Activated naive CD4-positive, alpha-beta T cell (primary cell): ENCODE measurements at places on chromosomes 3 and 15.

GRCh38 chr15:71792521-71792920, 17.8 kb upstream of the NR2E3 start:
- no peak for DNase-seq

GRCh38 chr3:13590841-13591520, 42.1 kb downstream of the FBLN2 start:
- no peak for DNase-seq

DNA sequence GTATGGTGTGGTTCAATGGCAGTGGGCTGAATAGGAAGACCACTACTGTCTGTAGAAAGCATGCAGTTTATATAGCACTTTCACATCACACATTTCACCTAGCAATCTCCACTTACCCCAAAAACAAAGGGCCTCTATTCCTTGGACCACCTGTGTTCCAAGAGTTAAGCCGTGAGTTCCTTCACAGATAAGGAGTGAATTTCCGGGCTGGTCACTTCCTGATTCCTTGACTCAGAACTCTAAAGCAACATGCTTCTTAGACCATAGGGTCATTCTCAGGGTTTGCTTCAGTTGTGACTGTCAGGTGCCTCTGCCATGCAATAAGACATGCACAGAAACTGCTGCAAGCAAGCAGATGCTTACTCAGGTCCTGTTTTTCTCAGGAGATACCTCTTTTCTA, 588.5 kb upstream of the TGFBR2 start:
- DNase-seq, result no peak

DNA sequence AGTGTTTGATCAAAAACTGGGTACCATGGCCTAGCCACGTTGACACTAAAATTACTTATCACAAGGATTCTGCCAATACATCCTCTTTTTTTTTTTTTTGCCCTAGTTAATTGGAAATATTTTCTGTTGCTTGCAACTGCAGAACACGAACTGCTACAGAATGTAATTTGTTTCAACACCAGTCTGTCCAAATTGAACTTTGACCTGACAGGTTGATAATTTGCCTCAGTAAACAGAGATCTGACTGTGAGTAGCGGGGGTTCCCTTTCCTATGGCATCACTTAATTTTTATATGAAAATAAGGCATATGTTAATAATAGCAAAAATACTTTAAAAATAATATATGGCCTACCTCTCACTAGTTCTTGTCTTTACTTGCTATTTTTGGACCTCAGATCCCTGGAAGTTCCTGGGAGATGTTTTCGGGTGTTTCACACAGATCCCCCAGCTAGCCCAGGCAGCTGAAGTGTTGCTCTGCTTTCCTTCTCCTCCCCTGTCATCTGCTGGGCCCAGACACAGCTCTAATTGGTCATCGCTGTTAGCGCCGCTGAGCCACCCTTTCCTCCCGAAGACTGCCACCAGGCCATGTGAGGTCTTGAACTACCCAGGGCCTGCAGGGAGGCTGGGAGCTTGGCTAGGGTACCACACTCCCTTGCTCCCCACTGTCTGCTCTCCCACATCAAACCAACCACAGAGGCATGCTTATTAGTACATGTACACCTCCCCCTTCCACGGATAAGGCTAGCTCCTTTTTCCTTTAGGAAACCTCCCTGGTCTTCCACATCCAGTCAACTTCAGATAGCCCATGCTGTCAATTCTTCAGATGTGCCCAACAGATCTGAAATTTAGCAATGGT, 89.8 kb upstream of the RNF7 start:
- no peak for DNase-seq

- no peak for DNase-seq
Measured at GRCh38 chr3:58776231-58776630, 109.7 kb upstream of the FAM3D start.

GRCh38 chr15:98009971-98010370, 49.5 kb downstream of the ARRDC4 start:
- no peak for DNase-seq

DNA sequence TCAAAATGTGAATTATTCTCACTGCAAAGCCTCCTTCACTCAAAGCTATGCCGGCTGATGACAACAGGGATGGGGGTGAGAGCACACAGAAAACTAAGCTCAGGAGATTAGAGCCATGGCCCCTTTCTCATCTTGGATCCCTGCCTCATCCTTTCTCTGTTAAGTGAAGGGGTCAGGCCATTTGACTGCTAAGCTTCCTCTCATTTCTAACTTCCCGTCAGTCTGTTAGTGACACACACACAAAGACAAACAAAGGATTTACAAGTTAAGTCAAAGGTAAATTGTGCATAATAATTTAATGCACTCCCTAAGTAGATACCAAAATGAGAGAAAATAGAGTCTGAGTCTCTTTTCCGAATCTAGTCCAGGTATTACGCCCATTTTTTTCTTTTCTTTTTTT, 1.2 kb downstream of the SS18L2 start:
- DNase-seq, result no peak

- no peak for DNase-seq
Measured at GRCh38 chr15:88032787-88033186, 223.8 kb downstream of the NTRK3 start.

- DNase-seq, result no peak
Measured at GRCh38 chr3:155658006-155658405, 86.9 kb downstream of the PLCH1 start.

DNA sequence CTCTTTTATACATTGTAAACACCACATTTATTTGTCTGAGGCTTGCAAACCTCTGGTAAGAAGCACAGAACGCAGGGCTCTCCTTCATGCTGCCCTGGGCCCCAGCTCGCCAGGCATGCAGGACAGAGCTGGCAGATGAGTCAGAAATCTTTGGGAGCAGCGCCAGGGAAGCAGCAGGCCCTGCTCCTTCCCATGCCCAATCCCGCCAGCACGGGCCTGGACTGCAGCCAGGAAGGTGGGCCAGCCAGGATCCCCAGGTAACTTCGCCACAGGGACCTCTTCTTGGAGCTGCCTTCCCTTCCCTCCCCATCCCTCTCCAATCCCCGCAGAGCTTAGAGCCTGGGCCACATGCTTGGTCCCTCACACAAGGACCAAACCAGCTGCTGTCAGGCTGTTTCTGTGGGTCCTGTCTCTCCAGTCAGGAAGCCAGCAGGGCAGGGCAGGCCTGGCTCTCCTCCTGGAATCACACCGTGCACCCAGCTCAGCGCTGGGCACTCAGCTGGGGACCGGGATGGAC, 8.8 kb downstream of the STOML1 start:
- DNase-seq, result no peak

DNA sequence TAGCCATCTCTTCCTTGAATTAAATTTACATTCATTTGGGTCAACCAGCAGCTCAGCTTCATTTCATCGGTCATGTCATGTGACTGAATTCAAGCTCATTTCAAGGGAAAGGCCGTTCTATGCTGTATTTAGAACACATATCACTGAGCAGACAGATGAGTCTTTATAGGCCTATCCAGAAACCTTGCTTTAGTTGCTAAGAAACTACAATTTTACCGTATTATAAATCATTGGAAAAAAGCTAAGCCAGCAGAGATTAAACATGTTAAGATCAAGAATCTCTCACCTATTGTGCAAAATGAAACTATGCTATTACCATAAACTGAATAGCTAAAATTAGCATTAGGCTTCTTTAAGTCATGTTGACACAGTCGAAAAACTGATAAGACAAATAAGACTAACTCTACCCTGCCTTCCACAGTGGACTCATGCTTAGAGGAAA, 2.2 kb downstream of the NPTN start:
- DNase-seq, result no peak

- no peak for DNase-seq
Measured at GRCh38 chr3:67245545-67245944, 247.4 kb downstream of the KBTBD8 start.

DNA sequence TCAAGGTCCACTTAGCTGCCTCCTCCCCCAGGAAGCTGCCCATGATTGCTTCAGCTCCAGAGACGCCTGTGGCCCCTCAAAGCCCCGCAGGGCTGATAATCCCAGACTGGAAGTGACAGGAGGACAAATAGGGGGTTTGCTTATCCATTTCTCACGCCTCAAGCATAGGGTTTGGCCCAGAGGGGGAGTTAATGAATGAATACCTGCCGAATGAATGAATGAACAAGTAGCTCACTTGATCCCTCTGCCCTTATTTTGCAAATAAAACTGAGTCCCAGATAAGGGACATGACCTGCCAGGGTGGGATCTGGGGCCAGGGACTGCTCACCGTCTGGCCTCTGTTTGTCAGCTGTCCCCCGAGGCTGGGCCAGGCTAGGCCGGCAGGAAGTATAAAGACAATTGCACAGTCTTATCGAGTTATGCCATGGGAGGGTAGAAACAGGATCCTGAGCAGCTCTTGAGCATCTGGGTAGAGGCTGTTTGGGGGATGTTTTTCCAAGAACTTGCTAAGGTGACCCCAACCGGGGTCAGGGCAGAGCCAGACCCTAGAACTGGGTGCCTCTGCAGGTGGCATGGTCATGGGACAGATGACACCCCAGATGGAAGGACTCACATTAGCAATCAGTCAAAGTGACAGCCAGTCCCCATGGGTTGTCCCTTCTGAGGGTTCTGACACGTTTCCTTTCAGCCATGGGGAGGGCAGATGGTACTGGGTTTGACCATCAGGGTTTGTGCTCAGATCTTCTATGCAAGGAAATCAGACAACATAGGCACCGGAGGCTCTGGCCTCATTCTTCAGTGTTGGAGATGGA, 45.0 kb downstream of the IQSEC1 start:
- no peak for DNase-seq

DNA sequence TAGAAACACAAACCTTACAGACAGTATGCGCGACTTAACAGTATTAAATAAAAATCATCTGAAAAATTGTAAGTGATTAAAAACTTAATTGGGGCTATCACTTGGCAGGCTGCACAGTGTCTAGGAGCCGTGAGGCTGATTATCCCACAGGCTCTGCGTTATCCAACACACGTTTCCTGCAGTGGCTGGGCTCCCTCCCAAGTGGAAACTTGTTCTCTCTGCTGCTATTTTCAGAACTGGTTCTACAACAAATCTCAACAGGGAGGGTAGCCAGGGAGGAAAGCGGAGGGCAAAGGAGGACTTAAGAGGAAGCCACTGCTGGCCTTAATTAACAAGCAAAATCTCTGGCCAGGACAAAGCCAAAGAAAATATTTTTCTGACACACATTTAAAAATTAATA, 555.2 kb downstream of the MAGI1 start:
- no peak for DNase-seq

- DNase-seq, result no peak
Measured at GRCh38 chr3:102230057-102230456, 204.8 kb upstream of the ZPLD1 start.
